ENCODE measurements at places on chromosomes 5 and 9.

DNA sequence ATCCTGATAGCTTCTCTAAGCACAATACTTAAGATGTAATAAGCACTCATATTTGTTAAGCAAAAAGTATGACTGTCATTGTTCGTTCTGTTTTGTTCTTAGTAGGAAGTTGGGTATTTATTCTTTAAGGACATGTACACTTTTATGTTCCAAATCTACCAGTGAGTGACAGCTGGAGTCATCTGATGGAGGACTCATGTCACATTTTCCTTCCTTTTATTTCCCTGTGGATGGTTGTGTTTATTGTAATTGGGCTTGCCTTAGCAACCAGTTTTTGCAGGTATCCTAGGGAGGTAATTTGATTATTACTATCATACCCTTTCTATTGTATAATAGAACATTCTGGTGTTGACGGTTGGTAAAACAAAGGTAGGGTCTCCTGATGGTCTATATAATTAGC lies 145.7 kb downstream of the ZSWIM6 start:
- no peak for DNase-seq

DNA sequence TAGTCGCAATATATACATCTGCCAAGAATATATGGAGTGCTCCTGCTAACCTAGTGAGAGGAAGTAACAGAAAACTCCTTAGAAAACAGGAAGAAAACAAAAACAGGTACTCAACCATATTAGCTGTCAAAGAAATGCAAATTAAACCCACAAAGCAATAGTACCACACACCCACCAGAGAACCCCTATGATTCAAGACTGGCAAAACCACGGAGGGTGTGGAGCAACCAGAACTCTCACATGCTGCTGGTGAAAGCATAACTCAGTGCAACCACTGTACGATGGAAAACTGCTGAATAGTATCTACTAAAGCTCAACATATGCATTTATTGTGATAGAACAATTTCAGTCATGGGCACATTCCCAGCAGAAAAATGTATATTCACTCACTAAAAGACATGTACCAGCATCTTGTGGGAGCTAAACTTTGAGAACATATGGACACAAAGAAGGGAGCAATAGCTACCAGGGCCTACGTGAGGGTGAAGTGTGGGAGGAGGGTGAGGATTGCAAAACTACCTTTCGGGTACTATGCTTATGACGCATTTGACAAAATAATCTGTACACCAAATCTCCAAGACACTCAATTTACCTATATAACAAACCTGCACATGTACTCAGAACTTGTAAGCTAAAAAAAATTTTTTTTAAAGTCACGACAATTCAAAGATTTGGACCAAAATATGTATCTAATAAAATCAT lies 34.0 kb downstream of the PTPN3 start:
- no peak for DNase-seq

- no peak for DNase-seq
Measured at GRCh38 chr5:124639095-124639665, 107.3 kb downstream of the ZNF608 start.

GRCh38 chr5:24497591-24498157 lies 147.1 kb downstream of the CDH10 start:
- DNase-seq = no peak

DNA sequence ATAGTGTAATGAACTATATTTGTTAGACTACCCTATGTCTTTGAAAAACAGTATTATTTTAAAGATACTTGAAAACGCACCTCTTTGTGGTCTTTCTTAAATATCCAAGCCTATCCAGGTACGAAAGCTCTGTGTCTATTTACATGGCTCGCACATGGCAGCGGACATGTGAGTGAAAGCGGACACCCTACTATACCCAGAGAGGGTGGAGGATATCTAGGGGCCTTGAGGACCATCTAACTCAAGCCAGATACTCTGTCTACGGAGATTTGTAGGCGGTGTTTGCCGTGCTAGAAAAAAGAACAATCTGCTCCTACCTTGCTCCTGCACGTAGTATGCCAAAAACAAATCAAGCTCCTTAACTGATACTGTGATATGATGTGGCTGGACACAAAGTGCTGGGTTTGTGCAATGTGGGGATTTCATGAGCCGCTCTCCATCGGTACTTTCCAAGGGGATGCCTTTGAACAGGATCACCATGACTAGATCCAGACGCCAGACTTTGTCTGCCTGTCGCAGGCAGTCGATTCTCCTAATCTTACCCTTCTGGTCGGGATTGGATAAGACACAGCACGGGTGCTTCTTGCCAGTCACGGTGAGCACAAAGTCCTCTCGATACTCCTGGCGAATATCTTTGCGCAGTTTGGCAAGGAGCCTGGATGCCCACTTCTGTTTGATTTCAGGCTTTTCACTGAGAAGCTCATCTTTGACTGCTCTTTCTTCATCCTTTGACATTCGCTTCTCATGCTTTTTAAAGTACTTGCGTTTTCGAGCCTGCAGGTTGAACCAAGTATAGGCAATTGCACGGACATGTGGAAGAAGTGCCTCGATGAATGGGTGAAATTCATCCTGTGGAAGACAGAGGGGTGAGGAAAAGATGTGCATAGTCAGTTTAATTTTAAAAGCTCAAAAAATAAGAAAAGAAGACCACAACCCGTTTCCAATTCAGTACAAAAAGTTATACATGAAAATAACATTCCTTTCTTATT lies 7.0 kb downstream of the NFIB start:
- no peak for DNase-seq

DNA sequence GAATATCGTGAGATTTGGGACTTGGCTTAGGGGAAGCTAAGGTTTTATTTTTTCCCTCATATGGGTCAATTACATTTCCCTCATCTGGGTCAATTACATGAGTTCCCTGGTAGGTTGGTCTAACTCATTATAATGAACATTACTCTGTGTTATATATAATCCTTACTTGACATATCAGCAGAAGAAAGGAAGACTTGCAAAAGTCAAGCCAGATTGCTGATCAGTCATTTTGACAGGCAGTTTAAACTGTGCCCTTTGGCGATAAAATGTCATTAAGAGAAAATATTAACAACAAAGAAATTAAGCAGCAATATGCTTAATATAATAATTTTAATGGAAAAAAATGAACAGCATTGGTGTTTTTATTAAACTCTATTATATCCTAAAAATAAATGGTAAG lies 23.1 kb upstream of the TRPM3 start:
- DNase-seq = no peak

GRCh38 chr9:109751253-109751652 lies 28.7 kb upstream of the PALM2AKAP2 start:
- no peak for DNase-seq

GRCh38 chr9:114789006-114789405 lies 16.8 kb downstream of the TNFSF15 start:
- DNase-seq = no peak
